ENCODE measurements at places on chromosomes 3 and 15.

DNA sequence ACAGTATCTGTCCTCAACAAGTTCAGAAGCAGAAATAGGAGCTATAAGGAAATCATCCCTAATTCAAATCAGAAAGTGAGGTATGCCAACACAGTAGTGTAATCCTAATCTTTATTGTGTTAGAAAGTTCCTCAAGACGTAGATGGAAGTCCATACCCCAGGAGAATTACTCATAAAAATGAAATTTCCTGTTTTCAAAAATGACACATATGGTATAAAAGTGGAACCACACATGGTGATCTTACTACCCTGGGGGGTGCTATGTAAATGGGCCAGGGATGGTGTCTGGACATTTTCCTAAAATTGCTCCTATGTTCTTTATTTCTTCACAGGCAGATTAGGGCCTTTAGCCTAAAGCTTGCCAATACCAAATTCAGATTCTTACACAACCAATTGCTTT is 204.1 kb downstream of the ARRDC4 start:
- DNase-seq = no peak

- DNase-seq = no peak
These were observed 29.5 kb upstream of the CCDC54 start for GRCh38 chr3:107347751-107348150.

- no peak for DNase-seq
These were observed 879 bp upstream of the PDHB start for GRCh38 chr3:58434511-58434910.

- no peak for DNase-seq
These were observed 24.5 kb upstream of the LYZL4 start for GRCh38 chr3:42434777-42435380.

- no peak for DNase-seq
These were observed 156.5 kb downstream of the CADPS start for GRCh38 chr3:62718515-62719320.

GRCh38 chr3:137669519-137670060 is 94.5 kb upstream of the SOX14 start:
- no peak for DNase-seq

DNA sequence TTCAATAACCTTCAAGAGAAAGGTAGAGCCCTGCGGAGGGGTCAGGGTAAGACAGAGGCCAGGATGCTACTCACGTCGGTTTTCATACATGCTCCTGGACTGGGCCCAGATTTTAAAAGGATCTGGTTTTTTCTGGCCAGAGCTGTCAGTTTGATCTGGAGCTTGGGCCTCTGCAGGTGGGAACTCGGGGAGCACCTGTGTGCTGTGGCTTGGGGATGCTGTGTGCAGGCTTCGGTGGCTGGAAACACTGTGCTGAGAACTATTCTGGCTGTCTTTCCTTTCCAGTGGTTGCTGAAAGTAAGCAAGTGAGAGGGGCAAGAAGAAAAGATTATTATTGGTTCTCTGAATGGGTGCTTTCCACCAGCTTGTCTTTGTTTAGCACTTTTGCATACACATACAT is 647.6 kb downstream of the MAGI1 start:
- no peak for DNase-seq

DNA sequence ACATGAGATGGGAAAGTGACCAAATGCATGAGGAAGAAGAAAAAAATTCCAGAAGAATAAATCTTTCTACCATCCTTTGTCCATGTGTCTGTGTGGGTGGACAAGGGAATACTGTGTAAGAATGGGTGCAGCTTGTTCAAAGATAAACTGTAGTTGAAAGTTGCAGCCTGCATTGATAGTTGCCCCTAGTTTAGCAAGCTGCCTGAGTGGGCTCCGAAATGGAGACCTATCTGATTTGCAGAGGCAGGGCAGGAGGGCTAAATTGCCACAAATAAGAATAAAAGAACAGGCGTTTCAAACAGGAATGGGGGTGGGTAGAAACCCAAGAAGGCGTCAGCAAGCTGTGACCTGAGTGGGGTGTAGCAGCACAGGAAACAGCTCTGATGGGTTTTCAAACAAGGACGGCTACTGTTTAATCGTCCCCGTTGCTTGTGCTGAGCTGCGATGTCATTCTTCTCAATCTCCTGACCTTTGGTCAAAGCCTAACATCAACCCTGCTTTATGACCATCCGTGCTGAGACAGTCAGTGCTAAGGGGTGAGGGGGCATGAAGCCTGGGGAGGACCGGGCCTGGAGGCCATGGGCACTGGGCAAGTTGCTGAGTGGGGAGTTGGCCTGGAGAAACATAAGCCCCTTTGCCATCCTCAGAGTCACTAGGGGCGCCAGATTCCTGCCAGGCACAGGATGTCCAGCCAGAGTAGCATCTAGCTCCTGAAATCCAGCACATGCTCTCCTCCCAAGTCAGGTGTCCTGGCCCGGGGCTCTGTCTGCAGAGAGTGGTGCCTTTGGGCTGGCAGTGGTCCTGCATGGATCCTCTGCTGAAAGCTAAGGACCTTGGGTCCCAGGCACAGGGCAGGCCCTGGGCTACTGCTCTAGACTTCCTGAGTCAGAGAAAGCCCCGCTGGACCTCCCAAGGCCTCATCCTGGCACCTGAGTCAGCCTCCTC is 19.2 kb upstream of the C15orf39 start:
- no peak for DNase-seq

GRCh38 chr3:130843441-130843840 is 50.4 kb upstream of the ATP2C1 start:
- peak; percentile 24 for DNase-seq

GRCh38 chr3:69934398-69934797 is 65.1 kb upstream of the SAMMSON start:
- no peak for DNase-seq

DNA sequence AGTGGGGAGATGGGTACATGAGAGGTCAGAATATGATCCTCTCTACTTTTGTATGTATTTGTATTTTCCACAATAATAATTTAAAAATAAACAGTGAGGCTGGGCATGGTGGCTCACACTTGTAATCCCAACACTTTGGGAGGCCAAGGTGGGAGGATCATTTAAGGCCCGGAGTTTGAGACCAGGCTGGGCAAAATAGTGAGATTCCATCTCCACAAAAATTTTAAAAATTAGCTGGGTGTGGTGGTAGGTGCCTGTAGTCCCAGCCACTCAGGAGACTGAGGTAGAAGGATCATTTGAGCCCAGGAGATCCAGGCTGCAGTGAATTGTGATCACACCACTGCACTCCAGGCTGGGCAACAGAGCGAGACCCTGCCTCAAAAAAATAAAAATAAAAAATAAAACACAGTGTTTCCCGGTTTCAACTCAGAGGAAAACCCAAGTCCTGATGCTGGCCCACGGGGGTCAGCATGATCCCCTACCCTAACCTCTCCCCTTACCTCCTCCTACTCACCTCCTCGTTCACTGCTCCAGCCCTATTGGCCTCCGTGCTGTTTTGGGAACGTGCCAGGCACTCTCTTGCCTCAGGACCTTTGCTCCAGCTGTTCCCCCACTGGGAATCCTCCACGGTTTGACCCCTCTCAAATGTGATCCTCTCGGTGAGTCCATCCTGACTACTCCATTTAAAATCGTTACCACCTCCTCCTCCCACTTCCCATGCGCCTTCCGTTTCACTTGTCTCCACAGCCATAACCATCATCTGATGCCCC is 2.9 kb upstream of the KLHL40 start:
- DNase-seq = no peak

DNA sequence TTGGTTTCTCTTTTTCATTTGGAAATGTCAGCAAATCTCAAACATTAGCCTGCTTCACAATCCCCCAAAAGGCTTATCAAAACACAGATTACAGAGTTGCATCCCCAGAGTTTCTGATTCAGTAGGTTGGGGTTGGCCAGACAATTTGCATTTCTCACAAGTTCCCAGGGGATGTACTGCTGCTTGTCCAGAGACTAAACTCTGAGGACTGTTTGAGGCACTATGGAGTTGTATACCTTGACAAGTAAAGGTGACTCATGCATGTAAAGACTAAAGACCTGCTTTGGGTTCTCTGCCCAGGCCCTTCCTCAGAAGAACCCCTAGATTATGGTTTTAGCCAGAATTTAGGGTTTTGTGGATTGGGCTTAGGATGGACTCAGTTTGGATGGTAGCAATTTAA is 151.1 kb upstream of the ARHGEF26 start:
- DNase-seq = no peak

DNA sequence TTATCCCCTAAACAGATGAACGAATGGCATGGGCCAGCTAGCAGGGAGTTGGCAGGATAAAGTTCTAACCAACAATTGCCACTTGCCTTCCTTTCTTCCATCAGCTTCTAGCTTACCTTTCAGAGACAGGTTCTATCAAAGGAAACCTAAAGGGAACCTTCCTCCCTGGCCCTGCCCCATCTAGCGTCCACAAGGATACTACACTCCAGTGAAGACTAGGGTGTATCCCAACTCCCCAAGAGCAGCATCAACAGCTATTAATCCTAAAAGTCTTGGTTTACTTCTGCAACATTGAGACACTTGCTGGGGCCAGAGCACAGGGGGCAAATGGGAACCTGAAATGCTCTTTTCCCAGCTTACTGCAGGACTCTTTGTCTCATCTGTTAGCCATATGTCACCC is 37.0 kb upstream of the TMC3 start:
- DNase-seq = no peak

DNA sequence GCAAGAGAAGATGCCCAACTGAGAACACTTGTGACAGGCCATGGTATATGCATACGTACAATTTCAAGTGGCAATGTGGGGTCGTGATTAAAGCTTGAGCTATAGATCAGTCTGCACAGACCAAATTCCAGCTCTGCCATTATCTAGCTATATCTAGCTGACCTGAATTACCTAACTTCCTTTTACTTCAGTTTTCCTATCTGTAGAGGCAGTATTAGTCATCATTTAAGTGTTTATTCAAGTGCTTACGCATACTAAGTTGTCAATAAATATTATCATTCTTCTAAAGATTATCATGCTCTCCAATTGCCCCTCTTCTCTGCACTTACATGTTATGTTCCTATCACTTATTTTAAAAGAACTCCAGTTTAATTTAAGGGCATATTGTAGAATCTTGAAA is 87.9 kb downstream of the ARPP21 start:
- DNase-seq = no peak

DNA sequence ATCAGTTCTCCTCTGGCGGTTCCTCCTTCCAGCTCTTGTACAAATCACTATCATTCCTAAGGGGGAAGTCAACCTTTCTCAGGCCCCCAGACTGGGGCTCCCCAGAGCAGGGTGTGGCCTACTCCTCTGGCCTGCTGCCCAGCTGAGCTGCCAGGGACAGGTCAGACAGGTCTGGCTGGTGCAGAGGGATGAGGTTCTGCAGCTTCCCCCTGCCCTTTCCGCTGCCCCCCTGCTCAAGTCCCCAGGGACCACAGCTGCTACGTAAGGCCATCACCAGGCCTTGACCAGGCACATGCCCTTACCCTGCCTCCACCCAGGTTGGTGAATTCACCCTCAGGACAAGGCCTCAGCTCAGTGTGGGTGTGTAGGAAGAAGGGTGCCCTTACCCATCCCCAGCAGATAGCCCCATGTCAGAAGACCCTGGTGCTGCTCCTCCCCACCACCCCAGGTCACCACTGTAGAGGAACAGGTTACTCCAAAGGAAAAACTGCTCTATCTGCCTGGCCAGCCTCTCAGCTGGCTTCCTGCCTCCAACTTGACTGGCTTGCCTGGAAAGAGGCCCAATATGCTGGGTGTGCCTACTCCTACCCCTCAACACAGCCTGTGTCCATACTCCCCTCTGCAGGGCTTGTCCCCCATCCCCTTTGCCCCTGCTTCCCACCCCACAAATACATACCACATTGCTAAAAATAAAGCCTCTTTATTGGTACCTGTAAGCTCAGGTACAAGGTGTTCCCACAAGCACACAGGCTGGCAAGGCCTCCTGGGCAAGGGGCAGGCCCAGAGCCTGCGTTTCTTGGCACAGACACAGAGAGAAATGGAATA is 12.0 kb downstream of the CSRNP1 start:
- DNase-seq = no peak

- DNase-seq = no peak
These were observed 445.9 kb downstream of the MCTP2 start for GRCh38 chr15:94677202-94677790.

GRCh38 chr3:195241592-195242355 is 29.2 kb downstream of the XXYLT1 start:
- DNase-seq = no peak

GRCh38 chr3:124823648-124824047 is 63.5 kb downstream of the ITGB5 start:
- DNase-seq = no peak

DNA sequence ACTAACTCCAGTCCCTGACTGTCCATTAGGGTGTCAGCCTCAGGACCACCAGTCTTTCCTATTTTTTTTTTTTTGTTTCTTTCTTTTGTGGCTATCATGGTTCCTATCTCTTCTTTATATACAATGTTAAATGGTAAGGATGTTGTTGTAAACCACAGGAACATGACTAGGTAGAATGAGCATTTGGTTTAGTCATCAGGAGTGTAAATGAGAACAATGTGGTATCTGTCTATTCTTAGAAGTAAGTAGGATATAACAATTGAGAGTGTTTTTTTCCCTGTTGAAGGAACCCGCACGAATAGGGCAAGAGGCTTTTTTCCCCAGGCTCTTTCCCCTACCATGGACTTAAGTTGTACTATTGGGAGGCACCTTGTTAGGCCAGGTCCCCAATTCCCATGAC is 880.3 kb upstream of the GBE1 start:
- DNase-seq = no peak

DNA sequence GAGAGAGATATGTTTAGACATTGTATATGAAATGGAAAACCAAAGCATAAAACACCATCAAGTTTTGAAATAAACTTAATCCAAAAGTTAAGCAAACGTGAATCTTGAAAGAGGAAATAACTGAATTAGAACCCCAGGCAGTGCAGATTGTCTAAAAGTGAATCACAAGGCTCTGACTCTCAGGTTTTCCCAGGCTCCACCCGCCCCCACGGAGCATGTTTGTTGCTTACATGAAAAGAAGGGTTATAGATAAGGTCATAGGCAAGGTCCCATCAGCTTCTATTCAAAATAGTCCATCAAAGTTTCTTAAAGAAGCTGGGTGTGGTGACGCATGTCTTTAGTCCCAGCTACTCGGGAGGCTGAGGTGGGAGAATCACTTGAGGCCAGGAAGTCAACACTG is 29.0 kb upstream of the SLMAP start:
- no peak for DNase-seq

DNA sequence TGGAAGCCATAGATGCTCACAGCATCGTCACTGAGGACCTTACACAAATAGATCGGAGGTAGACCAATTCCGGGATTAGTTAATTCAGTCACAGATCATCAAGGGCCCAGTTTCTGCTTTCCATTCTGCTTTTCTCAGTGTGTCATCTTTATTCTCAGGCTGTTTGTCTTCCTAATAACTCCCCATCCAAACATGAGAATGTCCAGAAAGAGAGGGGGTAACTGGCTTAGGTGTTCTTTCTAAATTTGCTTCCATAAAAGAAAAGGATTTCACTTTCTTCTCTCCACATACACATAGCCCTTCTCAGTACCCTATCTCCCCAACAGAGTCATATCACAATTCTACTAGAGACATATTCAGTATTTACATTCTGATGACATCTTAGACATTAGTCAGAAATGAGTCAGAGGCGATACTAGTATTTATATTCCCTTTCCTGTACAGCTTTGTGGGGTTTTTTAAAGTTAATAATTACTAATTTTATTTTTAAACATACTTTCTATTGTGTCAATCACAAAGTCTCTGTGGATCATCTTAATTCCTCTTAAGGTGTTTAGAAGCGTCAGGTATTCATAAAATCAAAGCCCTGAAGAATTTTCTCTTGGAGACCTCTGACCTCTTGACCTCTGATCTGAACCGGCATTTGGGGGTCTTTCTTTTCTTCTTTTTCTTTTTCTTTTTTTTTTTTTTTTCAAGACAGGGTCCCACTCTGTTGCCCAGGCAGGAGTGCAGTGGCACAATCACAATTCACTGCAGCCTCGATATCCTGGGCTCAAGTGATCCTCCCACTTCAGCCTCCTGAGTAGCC is 24.3 kb upstream of the IL12A start:
- no peak for DNase-seq

All from muscle of arm (tissue), 14 donors.